ENCODE measurements at places on chromosomes 7 and 10. TPM values are rescaled to one million over a fixed set of nuclear protein-coding genes. Genes with fewer than 3 reads are reported as not detected.

- no peak for DNase-seq
Observed at GRCh38 chr7:123209786-123210185, 10.0 kb upstream of the SLC13A1 start.

- no peak for DNase-seq
Observed at GRCh38 chr7:109842386-109842785, 1248.5 kb upstream of the LRRN3 start.

ADAM8 gene
- total RNA-seq: 7.1 TPM

ZNF107 gene
- total RNA-seq: 6.3 TPM

CDC14C gene
- total RNA-seq: not detected

MYH16 gene
- total RNA-seq: not detected

SPDYE9 gene
- total RNA-seq: not detected
